Stimulated activated CD4-positive, alpha-beta T cell treated with anti-CD3 and anti-CD28 coated beads, Interleukin-1b, Interleukin-23, amount 100 ng/mL, for 1 hour (primary cell): ENCODE measurements at places on chromosomes 4 and X.

- DNase-seq = no peak
These were observed 584 bp upstream of the TMEM165 start for GRCh38 chr4:55395218-55395528.

- DNase-seq = no peak
These were observed 18.3 kb downstream of the CD99L2 start for GRCh38 chrX:150879855-150880807.

- no peak for DNase-seq
These were observed 174.0 kb downstream of the GLUD2 start for GRCh38 chrX:121221322-121221977.

GRCh38 chrX:115912372-115912897 lies 258.1 kb upstream of the AGTR2 start:
- DNase-seq = no peak

DNA sequence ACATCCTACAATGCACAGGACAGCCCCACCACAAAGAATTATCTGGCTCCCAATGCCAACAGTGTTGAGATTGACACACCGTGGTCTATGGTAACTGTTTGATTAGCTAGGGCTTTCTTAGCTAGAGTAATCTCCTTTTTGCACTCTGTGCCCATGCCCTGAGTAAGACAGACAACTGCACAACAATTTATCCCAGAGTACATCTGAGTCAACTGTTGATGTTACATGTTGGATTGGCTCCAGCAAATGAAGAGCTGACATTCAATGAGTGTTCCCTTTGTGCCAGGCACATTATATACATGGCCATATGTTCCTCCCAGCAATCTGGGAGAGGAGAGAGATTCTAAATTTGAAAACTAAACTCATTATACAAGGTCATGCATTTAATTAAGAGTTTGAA lies 3.9 kb upstream of the FAM9C start:
- no peak for DNase-seq

DNA sequence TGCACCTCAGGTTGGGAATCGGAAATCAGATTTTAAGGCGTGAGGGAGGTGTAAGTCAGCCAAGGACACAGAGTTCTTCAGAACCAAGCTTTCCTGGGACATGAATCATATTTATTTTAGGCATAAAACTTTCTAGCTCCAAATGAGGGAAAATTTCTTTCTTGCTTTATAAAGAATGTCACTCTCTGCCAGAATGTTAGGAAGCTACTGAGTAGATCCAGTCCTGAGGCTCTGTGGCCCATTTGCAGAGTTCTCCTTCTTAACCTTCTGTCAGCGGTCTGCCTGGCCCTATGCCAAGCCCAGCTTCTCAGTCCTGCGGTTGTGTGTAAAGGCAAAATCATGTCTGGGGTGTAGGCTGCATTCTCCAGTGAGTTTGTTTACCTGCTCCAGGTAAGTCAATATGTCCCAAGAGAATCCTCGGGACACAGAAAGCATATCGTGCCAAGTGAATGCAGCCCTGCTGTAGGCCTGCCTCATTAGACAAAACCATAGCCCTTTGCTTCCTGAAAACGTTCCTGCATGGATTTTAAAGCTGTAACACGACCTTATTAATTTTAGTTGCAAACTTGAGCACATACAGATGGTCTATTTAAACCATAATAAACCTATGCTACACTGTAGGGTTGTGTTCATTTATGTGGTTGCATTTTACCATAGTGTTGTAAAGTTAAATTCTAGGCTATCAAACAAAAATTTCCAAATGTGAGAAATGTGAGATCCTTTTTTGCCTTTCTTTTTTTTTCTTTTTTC lies 29.2 kb upstream of the CCNI start:
- no peak for DNase-seq

- DNase-seq = no peak
These were observed 599.1 kb upstream of the GRIA3 start for GRCh38 chrX:122584981-122585380.

DNA sequence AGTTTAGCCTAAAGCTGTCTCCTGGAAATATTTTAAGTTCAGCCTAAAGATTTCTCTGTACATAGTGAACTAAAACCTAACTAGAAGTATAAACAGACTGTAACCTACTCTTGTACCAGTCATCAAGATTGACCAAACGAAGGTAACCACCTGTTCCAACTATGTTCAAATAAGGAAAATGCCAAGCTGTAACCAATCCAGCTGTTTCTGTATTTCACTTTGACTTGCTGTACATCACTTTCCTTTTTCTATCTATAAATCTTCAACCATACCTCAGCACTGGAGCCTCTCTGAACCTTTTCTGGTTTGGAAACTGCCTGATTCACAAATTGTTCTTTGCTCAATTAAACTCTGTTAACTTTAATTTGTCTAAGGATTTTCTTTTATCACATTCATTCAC lies 3.1 kb upstream of the CYSLTR1 start:
- no peak for DNase-seq

DNA sequence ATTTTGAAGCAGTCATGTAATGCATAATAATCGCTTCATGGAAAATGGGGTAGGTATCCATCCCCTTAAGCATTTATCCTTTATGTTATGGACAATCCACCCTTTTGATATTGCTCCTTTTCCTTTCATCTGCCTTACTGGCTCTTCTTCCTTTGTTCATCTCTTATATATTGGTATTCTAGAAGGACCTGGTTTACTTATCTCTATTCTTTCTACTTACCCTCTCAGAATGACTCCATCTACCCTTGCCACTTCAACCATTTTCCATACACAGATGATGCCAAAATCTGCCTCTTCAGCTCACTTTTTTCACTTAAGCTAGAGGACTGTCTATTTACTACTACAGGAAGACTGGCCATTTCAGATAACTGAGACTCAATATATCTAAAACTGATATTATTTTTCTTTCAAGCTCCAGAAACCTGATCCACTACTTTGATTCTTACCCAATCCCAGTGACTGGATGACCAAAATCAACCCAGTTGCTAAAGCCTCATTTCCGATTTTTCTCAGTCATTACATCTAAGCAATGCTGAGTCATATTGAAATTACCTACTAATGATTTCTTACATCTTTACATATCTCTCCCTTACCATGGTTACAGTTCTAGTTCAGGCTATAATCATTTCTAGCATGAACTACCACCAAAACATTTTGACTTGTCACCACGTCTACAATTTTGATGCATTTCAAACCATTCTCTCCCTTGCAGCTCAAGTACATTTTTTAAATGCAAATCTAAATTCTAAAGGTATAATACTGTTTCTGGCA lies 93.7 kb downstream of the FAAH2 start:
- DNase-seq = no peak

- DNase-seq = no peak
These were observed 61.1 kb downstream of the MAD2L1 start for GRCh38 chr4:120005527-120005926.
